ENCODE measurements at places on chromosomes 1 and 21. TPM values are rescaled to one million over a fixed set of nuclear protein-coding genes. Genes with fewer than 3 reads are reported as not detected.

- no peak for DNase-seq
Measured at GRCh38 chr1:48744032-48744431, 32.7 kb downstream of the BEND5 start.

The LEPR gene
- total RNA-seq = 1.9 TPM

The KRTAP10-10 gene
- not detected for total RNA-seq

DNA sequence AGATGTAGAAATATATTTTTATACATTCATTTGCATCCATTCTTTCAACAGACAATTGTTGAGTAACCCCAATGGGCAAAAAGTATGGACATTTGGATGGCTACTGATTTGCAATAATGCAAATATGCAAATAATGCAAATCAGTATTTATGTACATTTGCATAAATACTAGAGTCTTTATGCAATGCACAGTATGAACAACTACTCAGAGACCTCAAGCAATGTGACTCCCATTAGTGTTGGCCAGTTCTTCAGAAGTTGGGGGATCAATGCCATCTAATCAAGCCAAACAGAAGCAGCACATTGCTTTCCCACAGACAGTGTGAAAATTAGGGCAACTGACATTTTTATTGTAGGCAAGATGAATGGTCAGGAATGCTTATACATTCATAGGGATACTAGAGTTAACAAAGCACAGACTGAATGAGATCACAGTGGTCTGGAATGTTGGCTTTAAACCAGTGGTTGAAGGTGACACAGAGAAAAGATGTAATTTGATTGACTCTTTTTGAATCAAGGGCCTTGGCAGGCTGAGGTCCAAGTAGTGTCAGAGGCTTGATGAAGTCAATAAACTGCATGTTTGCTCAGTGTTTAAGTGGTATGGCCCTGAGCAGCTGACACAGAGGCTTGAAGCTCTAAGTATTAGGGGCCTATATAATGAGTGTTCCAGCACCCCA, 256.6 kb downstream of the CTH start:
- no peak for DNase-seq

GRCh38 chr1:175384546-175384945, 192.0 kb upstream of the KIAA0040 start:
- no peak for DNase-seq

DNA sequence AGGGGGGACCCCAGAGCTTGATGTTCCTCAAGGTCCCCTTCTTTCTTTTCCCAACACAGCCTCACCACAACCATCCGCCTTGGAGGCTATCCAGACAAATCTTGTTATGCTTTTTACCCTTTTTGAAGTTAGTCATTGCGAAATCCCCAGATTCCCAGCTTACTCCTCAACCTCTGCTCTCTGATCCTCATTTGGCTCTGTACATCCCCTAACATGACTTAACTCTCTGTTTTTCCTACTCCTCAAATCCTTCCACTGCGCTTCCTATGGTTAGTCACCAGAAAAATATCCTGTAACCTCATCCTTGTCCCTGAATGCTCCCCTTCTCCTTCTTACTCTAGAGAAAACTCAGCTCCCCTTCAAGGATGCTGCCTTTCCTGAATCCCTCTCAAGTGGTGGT, 189.1 kb upstream of the POU3F1 start:
- DNase-seq = no peak

DNA sequence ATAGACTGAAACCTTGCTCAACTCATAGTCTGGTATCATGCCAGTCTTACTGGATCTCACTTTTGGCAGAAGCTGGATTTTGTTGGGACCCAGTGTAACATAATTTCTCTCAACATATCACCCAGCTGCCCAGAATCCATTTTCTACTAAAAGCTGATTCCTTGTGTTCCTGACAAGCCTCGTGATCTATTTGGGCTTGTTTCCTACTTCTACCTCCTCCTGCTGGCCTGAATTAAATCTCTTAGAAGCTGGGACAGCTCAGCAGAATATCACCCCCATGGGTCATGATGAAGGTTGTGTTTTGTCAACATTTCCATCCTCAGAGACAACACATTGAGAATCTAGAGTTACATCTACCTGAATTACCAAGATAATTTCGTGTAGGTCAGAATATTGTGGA, 7.7 kb downstream of the GOLT1A start:
- DNase-seq = no peak

- peak; percentile 66 for DNase-seq
Measured at GRCh38 chr1:109482791-109483671, 674 bp upstream of the ATXN7L2 start.

- no peak for DNase-seq
Measured at GRCh38 chr1:19220991-19221390, 10.9 kb upstream of the UBR4 start.

DNA sequence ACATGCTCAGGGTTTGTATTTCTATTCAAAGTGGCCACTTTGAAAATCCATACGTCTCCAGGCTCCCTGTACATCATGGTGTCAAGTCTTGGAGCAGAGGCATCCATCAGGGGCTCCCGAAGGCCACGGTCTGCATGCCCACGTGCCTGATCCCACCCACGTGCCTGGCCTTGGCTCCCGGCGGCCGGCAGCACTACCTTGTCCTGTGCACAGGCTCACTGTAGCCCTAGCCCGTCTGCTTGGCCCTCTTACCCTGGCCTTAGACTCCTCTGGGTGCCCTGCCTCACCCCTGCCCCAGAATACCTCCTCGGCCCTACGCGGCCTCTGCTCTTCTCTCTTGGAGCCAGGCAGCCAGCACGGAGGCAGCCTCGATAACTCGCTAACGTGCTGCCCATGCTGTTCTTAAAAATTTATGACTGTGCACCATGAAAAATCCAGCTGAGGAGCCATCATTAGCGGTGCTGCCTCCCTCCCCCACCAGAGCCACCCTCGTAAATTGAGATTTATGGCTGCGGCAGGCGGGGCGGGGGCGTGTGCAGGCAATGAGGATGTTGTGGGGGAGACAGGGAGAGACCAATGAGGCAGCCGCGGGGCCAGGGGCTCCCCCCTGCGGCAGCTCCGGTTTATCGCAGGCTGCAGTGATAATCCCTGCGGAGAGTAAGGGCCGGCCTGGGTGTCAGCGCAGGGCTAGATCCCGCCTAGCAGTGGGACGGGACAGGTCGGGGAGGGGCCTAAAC, 24.6 kb downstream of the DMAP1 start:
- peak; percentile 69 for DNase-seq

GRCh38 chr1:218345673-218346390, 696 bp downstream of the TGFB2 start:
- DNase-seq = peak; percentile 59

- DNase-seq = no peak
Measured at GRCh38 chr1:36115931-36116330, 9.1 kb downstream of the COL8A2 start.

- no peak for DNase-seq
Measured at GRCh38 chr1:107782217-107782845, 182.6 kb downstream of the VAV3 start.

The GPR52 gene
- total RNA-seq = 1.8 TPM

- DNase-seq = no peak
Measured at GRCh38 chr1:31447210-31447609, 34.2 kb downstream of the SERINC2 start.

- DNase-seq = no peak
Measured at GRCh38 chr1:223244366-223245103, 101.5 kb upstream of the TLR5 start.

DNA sequence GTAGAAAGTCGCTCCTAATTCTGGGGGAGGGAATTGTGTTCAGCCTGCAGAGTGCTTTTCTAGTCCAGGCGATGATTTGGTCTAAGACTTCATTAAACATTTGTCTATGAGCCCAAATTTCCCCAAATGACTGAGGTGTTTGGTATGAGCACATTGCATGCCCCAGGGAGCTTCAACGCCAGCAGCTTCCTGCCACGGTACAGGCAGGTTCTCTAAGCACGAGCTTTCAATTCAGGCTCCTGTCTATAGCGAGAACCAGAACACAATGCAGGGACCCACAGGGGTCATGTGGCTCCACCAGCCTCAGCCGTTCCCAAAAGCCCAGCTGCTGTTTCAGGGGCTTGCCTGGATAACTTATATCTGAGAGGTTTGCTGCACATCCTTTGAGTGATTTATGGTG, 34.1 kb upstream of the H6PD start:
- DNase-seq = no peak

DNA sequence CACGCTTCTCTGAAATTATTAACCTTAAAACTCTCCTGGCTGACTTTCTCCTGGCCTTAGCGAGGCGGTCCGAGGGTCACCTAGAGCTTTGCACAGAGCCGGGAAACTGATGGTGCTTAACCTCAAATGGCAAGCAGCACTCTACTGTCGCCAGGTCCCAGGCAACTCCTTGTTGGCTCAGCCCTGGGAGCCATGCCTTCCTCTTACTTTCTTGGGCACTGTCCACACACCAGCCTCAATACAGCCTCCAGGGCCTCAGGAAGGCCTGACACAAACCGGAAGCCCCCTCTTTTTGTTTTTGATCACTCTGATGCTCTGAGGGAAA, 3.8 kb downstream of the TRABD2B start:
- DNase-seq = no peak

- DNase-seq = no peak
Measured at GRCh38 chr1:202279806-202280205, 61.9 kb downstream of the UBE2T start.

GRCh38 chr1:162916407-162916806, 55.4 kb upstream of the CCDC190 start:
- no peak for DNase-seq

- no peak for DNase-seq
Measured at GRCh38 chr1:206863266-206863665, 2.2 kb upstream of the IL20 start.

The SEC16B gene
- 0.26 TPM for total RNA-seq

DNA sequence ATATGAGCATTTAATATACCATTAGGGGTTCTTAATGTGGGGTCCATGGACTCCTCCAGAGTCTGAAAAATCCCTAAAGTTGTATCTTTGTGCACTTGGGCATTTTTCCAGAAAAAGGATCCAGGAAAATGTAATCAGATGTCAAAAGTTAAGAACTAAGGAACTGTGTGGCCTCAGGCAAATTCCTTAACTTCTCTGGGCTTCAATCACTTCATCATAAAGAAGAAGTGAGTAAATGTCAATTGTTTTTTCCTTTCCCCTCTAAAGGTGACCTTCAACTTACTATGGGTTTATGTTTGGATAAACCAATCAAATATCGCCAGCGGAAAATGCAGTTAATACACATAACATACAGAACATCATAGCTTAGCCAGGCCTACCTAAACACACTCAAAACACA, 2.5 kb downstream of the MAD2L2 start:
- DNase-seq = no peak

DNA sequence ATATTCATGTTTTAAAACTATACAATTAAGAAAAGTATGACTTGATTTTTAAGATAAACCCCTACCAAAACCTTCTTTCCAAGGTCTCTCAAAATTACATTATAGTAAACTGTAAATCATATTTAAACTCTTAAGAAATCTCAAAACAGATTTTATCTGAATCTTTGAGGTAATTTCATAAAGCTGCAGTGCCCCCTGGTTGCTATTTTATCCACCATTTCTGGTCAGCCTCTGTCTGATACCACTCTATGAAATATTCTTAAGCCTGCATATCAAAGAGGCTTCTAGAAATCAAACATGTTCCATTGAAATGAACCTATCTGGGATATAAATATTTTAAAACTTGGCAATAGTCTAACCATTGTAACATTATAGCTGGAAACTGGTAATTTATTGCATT, 317.3 kb downstream of the COL11A1 start:
- no peak for DNase-seq

DNA sequence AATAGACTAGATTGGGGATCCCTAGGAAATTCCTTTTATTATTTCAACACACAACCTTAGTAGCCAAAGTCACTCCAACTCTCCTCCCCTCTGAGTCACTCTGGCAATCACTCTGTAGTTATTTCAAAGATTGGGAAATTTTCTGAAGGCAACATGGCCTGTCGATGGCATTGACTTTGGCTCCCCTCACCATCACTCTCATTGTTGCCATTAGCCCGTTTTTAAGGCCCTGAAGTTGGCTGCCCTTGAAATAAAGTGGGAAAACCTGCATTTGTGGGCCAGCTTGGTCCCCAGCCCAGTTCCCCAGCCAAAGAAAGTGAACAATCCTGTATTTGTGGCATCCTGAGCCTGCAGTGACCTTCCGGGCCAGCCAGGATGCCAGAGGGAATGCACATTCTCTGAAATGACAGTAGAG, 52.5 kb downstream of the CDC7 start:
- no peak for DNase-seq

DNA sequence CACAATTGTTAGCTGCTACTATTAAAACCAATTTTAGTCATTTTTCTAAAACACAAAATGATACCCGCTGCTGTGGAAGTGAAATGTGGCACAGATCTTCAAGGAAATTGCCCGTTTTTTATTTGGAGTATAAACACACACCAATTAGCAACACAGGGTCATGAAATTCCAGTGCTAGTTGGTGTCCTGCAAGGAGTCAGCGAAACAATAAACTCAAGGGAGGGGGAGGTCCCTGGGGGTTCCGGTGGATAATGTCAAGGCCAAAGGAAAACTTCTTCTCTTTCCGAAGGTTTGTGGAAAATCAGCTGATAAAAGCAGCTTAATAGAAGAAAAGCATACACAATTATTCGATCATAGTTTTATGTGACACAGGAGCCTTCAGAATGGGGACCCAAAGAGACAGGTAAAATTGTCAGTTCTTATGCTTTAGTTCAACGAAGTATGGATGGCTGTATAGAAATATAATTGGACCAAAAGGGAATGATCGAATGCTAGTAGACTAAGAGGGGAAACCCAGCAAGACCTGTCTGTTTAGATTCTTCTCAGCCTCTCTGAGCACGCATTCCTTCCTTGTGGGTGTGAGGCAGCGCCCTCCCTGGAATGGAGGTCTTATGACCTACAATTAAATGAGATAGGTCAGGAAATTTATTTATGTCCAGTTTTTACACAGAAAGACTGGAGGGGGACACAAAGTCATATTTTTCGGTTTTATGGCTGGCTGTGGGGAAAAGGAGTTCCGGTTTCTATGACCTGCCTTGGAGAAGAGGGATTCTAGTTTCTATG, 65.9 kb downstream of the KCNK1 start:
- no peak for DNase-seq

- DNase-seq = no peak
Measured at GRCh38 chr1:218969006-218969405, 204.7 kb upstream of the LYPLAL1 start.

The ANXA9 gene
- total RNA-seq = not detected

DNA sequence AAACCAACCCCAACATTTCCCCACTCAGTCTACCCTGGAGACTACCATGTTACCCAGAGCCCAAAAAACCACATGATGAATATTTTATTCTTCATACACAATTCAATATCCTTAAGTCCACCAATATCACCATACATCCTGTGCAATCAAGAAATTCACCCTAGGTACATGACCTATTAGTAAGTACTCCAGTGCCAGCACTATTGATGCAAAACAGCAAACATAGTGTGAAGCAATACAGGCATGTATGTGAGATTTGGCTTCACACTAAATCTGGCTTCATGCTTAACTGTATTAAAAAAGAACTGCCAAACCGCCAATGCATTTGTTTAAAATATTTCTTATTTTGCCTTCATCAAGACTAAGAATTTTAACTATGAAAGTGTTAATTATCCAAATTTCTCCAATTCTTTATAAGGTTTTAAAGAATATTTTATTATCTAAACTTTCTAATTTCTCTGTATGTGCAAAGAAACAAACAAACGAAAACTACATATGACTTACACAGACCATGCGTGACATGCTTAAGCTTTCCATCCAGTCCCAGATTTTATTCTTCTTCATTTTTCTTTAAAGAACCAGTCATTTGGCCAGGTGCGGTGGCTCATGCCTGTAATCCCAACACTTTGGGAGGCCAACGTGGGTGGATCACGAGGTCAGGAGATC, 22.4 kb upstream of the TMEM125 start:
- no peak for DNase-seq

- DNase-seq = no peak
Measured at GRCh38 chr1:217253985-217254384, 376.9 kb downstream of the GPATCH2 start.

The PDC gene
- total RNA-seq = not detected

GRCh38 chr1:194295685-194296084, 1109.3 kb upstream of the B3GALT2 start:
- no peak for DNase-seq

The KCNA3 gene
- 68.4 TPM for total RNA-seq

All from activated naive CD8-positive, alpha-beta T cell treated with anti-CD3 and anti-CD28 coated beads, Interleukin-2, amount 10 ng/mL, durations not matched to agents 7 days and 5 days (primary cell).